ENCODE measurements at places on chromosomes 5 and 9.
A peak's percentile ranks its signal among the peaks of the same experiment; 100 is the strongest.

DNA sequence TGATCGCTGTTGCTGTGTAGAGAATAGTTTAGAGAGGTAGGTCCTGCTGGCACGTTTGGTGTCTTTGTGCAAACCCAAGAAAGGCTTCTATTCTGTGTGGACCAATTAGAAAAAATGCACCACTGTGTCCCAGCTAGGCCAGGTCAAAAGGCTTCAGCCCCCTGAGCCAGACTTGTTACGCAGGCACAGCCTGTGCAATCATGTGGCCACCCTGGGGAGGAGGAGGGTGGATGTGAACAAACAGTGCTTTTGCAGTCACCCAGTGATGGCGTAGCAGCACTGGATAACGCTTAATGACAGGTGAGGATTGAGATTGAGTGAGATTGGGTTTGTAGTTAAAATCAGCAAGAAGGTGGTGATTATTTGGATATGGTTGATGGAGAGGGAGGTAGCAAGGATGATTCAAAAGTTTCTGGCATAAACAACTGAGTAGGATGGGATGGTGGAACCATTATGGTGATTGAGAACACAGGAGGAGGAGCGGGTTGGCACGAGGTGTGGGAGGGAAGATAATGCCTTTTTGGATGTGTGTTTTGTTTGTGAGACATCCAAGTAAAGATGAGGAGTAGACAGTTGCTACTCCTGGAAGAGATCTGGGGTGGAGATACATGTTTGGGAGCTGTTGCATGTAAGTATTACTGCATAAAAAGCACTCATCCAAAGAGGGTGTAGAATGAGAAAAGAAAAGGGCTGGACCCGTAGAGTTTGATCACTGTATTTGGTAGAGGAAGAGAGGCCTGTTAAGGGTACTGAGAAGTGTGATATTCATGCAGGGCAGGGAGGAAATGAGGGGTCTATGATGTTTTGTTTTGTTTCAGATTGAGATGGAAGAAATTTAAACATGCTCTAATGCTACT is 6.7 kb downstream of the GCNT1 start:
- DNase-seq, result no peak

- DNase-seq, result no peak
Measured at GRCh38 chr9:114732823-114733222, 50.8 kb upstream of the TEX48 start.

GRCh38 chr5:62685221-62685620 is 106.6 kb downstream of the LRRC70 start:
- DNase-seq, result no peak

DNA sequence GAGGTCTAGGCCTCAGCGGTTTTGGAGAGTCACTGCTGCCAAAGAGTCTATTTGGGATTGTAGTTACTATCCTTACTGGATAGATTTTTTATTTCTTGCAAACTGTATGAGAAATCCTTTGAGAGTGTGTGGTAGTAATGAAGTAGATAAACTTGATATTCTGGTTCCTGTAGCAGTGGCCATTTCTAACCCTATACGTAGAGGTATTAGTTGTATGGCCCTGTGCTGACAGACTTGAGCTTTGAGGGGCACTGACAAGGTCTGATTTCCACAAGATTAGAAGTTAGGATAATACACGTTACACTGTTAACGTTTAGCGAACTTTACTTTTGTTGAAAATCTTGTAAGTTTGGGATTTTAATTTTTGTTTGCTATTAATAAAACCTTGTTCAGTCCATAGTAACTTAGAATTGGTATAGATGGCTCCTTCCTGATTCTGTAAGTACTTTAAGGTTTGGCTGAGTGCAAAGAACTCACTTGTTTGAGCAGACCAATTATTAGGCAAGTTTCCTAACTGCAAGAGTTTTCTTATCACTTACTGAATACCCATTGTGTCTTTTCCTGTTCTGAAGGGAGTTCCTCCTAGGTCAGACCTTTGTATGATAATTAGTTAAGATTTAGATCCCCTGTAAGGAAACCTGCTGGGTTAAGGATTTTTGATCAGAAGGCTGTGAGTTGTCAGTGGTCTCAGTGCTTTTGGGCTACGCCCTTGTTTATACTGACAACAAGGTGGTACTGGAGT is 31.4 kb downstream of the GCNT1 start:
- no peak for DNase-seq

DNA sequence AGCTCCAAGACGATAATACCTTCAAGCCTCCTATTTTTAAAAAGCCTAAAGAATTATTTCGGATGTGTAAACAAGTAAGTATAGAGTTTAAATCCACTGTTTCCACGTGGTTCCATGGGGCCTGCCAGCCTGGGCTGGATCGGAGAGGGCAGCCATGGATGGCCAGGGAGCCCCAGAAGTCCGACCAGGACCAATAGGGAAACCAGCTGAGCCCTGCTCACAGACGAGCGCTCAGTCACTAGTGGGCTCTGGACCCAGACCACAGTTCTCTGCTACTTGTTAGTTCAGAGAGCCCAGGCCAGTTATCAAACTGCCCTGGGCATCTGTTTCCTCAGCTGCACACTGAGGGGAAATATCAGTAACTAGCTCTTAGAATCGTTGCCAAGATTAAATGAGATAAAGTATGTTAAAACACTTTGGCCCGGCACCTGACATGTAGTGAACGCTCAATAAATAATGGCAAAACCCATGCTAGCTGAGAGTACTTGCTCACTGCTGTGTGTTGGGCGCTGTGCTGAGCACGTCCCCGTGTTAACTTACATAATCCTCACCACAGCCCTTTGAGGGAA is 124.8 kb downstream of the RGS3 start:
- DNase-seq, result no peak

GRCh38 chr5:154138701-154139100 is 51.8 kb upstream of the GALNT10 start:
- DNase-seq, result no peak

DNA sequence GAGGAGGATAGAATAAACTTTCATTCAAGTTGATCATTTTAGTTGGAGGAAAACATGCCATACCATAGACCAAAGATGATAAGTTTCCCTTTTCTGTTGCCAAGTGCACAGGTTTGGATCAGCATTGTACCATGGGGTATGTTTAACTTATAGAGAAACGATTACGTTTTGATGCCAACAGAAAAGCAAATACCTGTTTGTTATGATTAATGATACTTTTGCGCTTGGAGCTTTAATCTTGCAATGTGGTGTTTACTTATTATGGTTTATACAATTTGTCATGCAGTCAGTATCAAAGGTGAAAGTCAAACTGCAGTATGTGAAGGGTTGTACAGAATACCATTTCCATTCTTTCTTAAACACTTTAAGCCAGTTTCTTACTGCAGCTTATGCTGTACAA is 13.2 kb upstream of the ARHGEF28 start:
- no peak for DNase-seq

- no peak for DNase-seq
Measured at GRCh38 chr9:124052401-124052800, 40.8 kb downstream of the LHX2 start.

DNA sequence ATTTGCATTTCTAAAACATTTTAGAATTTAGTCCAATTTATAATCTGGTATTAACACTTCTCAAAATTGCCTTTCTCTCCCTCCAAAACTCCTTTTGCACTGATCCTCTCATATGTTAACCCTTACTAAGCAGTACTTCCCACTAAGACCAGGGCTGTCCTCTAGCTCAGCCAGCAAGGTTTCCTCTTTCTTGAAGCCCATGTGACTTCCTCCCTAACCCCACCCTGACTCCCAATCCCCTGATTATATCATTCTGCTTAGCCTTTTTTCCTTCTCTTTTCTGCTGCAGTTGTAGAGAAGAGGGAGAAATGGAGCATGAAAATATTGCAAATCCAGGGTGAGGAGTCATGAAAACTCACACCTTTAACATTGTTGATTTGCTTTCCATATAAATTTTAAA is 241.7 kb downstream of the MCTP1 start:
- no peak for DNase-seq

- DNase-seq, result no peak
Measured at GRCh38 chr5:134659456-134659855, 10.9 kb downstream of the SEC24A start.

GRCh38 chr9:132412089-132412488 is 2.1 kb downstream of the CFAP77 start:
- DNase-seq, result peak; percentile 11

DNA sequence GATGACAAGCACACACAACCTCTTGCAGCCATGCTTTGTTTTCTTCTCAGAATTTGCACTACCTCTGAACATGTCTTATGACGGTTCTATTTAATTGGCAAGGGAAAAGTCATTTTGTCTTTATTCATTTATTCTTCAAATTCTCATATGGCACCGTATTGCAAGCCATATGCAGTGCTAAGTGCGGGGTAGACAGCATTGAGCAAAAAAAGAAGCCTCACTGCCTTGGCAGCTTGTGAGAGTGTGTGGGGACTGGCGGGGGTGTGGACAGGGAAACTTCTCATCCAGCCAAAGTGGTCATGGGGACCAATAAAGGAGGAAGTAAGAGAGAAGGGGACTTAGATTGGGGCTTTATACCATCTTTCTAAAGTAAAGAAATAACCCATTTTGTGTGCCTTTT is 160.0 kb downstream of the CDH12 start:
- DNase-seq, result no peak

GRCh38 chr9:110980261-110980660 is 58.0 kb downstream of the LPAR1 start:
- no peak for DNase-seq

DNA sequence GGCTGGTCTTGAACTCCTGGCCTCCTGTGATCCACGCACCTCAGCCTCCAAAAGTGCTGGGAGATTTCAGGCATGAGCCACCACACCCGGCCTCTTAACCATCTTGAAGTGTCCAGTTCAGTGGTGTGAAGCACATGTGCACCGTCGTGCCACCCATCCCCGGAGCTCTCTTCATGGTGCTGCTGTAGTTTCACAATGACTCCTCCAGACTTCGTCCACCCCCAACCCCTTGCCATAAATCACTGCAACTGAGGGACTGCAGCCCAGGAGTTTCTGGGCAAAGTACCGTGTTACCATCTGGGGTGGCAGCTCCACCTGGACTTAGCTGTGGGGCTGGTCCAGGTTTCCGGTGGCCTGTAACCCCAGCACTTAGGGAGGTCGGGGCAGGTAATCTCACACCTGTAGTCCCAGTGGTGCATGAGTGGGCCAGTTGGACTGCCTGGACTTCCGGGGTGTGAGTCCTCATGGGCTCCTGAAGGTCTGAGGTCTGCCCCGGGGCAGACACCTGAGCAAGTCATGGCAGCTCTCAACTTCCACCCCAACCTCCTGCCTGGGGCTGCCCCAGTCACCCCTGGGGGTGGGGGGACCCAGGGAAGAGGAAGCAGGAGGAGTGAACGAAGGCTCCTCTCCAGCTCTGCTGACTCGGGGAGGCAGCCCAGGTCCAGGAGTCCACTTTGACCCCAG is 6.6 kb upstream of the N4BP3 start:
- no peak for DNase-seq

- DNase-seq, result no peak
Measured at GRCh38 chr5:145668714-145669113, 166.4 kb downstream of the PRELID2 start.

- DNase-seq, result no peak
Measured at GRCh38 chr5:156401804-156402203, 74.8 kb downstream of the SGCD start.

- DNase-seq, result no peak
Measured at GRCh38 chr5:118015511-118015910, 972.8 kb downstream of the DTWD2 start.

DNA sequence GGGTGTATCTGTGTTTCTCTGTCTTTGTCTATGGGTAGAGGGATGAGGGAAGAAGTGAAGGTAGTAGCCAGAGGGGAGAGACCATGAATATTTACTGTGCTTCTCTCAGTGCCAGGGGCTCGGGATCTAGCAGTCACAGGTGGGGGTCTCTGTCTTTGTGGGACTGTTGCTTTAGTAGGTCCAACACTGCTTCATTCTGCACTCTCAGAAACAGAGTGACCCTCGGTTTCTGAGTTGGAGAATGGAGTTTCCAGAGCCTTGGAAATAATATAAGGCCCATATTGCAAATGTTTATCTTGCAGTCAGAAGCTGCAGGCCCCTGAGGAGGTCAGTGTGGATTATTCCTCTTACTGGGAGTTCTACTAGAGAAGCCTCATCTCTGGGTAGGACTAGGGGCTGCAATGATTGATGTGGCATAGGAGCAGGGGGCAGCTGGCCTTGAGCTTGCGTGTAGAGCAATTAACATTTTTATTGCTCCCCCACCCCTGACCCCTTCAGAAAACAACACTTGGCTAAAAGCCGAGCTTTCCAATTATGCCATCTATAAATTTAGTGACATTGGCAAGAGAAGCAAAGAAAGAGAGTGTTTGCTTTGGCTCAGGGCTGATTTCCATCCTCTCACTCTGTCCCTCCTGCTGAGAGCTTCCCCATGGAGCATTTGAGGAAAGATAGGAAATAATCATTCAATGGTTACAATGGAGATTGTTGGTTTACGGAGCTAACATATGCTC is 55.0 kb upstream of the TRPC7 start:
- no peak for DNase-seq

DNA sequence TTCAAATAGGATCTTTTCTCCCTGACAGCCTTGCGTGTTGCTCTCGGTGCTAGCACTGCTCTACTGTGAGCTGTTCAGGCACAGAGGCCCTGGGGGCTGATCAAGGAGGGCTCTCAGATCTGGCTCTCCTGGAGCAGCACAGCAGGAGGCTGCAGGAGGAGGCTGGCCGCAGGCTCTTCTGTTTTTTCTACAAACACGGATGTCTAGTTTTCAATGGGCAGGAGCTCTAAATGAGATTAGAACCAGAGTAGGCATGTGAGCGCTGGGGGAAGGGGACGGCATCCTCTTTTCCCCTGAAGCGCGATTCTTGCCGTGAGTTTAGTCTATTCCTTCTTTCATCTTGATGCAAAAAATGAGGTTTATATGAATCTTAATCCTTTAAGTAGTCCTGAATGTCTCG is 61.7 kb upstream of the IRX4 start:
- DNase-seq, result no peak

GRCh38 chr9:97564291-97565175 is 63.1 kb downstream of the TMOD1 start:
- no peak for DNase-seq

- no peak for DNase-seq
Measured at GRCh38 chr5:58201922-58202648, 257.8 kb downstream of the PLK2 start.

DNA sequence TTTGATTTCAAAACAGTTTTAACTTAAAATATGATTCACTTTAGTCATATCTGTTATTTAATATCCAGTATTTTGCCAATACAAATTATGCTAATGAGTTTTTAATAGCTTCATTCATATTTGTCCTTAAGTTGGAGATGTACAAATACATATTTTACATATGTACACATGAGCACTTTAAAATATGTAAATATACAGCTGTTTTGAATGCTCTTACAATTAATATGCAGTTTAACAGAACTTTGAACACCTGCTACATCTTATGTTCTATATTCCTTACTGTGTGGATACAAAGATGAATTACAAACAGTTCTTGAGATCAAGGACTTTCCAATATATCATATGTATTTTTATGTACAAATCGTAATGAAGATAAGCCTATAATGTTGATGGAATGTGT is 74.0 kb downstream of the CHSY3 start:
- no peak for DNase-seq

- DNase-seq, result no peak
Measured at GRCh38 chr5:115415143-115415491, 118.7 kb upstream of the CCDC112 start.

All from stimulated activated CD4-positive, alpha-beta T cell treated with anti-CD3 and anti-CD28 coated beads, Interleukin-4, amount 100 ng/mL, for 1 hour (primary cell).